ENCODE measurements at places on chromosomes 6 and 20.

DNA sequence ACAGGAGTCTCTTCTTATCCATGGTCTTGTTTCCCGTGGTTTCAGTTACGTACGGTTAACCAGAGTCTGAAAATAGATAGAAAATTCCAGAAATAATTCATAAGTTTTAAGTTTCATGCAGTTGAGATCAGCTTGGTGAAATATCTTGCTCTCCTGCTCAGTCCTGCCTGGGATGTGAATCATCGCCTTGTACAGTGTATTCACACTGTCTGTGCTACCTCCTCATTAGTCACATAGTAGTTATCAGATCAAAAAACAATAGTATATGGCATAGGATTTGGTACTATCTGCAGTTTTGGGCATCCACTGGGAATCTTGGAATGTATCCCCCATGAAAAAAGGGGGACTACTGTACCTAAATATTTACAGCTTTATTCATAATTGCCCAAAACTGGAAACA, 22.7 kb upstream of the MOCS1 start:
- no peak for DNase-seq

DNA sequence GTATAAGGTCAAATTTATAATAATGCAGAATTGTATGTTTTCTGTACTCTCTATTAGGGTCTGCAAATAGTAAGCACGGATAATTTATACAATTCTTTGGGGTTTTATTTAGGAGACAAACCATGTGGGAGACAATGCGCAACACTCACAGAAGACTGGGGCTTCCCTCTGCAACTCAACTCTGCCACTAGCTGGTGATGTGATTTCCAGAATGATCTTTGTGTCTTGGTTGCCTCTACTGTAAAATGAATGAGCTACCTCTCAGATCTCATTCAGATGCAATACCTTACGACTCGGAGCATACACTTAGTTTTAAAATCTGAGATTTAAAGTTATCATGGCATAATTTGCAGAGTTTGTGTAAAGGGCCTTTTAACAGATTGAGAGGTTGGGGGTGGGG, 6.4 kb downstream of the MAN1A1 start:
- DNase-seq = no peak

DNA sequence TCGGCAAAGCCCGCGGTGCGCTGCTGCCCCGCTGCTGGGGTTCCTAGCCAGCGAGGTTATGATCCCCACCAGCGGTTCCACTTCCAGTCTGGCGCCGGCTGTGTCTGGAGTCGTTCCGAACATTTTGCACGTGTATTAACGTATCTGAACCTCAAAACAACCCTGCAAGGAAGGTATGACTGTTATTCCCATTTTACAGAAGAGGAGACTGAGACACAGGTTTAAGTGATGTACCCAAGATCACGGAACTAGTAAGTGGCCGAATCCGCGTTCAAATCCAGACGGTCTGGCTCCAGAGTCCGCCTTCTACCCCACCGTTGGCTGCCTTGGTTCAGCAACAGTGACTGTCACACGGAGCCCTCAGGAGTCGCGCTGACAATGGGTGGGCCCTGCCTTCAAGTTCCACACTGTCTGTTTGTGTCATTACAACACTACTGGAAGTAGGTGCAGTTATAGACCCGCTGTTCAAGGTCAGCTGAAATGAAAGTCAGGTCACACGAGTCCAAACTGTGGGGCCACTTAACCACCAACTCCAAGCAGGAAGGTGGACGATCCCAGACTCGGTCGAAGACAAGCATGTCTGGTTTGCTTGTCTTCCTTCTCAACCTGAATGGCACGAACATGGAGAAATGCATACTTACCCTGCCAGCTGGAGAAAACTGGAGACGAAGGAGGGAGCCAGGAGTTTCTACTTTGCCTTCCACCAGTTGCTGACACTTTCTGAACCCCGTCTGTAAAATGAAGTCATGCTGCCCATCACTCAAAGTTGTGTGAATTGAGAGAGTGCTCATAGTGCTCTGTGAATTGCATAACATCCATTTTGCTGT, 803 bp upstream of the SRXN1 start:
- DNase-seq = no peak

DNA sequence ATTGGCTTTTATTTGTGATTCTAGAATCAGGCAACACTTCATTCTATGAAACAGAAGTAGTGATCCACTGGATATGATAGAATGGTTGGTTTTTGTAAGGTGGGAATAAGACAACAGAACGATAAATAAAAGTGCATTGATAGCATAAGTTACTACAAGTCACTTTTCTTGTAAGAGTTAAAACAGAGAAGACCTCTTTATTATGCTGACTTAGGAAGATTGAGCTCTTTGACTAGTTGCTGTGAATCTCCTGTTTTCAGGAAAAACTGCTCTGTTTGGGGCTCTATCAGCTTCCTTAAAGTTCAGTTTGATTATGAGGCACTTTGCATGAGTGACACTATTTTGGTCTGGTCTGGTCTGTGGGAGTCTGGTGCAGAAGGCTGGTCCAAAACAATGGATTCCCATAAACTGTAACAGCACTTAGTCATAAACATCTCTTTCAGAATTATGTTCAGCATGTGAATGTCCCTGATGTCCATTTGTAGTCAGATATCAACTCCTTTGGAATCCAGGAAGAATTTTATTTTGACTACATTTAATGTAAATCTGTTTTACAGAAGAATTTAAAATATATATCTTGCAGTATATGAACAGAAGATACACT, 35.0 kb upstream of the DSE start:
- no peak for DNase-seq

DNA sequence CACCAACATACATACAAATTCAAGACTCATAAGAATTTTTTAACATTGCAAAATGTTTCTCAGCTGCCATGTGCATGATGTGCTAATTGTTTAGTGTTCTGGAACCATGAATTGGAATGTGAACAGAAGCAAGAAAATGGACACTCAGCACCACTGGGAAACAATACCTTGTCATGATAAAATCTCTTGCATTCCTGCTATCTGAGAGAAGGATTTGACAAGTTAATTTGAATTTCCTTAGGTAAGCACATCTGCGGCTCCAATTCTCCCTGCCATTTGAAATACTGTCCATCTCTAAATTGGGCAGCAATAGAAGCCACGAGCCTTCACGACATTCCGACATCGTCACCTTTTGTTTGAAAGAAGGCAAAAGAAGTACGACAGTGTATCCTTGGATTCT, 1104.6 kb upstream of the MAP3K7 start:
- DNase-seq = no peak

- DNase-seq = no peak
Observed at GRCh38 chr6:163984124-163984936, 569.8 kb downstream of the QKI start.

DNA sequence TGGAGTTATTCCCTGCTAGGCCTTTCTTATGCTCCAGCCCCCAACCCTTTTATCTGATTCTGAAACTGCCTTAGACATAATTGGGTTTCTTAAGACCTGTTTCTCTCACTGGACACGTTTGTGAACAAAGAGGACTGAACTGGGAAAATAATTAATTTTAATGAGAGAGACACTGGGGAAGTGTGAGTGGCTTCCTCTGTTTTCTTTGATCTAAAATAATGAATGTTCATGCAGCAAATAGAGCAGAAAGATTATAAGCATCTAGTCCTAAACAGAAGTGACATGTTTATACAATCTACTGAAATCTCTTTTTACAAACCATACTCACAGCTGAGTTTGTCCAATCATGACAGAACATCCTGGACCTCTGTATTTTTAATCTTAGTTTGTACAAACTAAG, 157.6 kb downstream of the SH3BGRL2 start:
- no peak for DNase-seq

DNA sequence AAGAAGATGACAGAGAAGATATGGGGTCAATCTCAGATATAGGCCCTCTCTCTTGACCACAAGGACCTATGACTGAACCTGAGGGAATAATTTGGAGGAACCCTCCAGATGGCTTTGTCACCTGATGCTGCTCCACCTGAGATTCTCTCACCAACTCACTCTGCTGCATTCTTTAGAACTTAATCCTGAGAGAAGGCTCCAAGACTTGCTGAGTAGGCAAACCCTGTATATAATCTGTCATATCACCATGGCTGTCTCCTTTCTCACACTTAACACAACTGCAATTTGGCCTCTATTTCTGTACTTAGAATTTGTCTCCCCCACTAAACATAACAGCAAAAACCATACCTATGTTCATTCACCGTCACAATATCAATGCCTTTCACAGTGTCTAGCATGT, 172.3 kb downstream of the PKHD1 start:
- DNase-seq = no peak

- no peak for DNase-seq
Observed at GRCh38 chr20:2603816-2604505, 48.5 kb upstream of the NOP56 start.

DNA sequence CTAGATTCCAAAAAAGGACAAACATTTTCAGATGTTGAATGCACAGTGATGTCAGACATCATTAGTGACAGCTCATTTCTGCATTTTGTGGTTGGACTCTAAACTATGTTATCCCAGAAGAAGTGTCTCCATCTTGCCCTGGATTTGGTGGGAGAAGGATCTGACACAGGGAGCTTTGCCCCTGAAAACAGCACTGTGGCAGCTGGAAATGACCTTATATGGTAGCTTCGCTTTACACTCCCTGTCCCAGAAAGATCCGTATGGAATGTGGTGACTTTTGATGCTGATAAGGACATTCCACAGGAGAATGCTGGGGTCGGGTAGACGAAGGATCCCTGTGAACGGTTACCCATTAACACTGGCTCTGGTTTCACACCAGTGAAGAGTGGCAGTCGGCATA, 87.2 kb upstream of the EDN1 start:
- no peak for DNase-seq

DNA sequence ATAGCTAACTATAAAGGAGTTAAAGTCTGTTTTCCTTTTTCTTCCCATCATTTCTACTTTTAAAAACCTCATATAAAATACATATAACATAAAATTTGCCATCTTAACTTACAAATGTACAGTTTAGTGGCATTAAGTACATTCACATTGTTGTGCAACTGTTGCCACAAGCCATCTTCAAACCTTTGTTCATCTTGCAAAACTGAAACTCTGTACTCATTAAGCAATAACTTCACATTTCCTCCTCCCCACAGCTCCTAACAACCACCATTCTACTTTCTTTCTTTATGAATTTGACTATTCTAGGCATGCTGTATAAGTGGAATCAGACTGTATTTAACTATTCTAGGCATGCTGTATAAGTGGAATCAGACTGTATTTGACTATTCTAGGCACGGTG, 4.5 kb downstream of the CCDC170 start:
- no peak for DNase-seq

DNA sequence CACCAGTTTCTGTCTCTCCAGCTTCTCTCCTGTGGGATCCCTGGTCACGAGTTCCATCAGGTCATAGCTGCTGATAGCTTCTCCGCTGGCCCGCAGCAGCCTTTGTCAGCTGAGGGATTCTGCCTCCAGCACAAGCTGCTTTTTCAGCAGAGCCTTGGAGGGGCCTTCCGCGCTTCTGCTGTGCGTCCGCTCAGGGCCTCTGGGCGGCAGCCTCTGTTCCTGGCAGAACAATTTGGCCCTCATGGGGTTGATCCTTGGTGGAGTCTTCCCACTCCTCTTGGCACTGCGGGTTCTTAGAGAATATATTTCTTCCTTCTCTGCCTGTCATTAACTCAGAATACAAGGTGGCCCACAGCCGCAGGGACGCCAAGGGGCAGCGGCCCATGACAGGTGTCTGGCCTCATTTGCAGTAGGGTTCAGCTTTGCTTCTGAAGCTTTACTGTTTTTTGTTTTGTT, 158.8 kb downstream of the DTNBP1 start:
- no peak for DNase-seq

- no peak for DNase-seq
Observed at GRCh38 chr6:150296890-150297289, 71.9 kb upstream of the IYD start.

GRCh38 chr6:139747154-139747553, 372.7 kb upstream of the CITED2 start:
- DNase-seq = no peak

DNA sequence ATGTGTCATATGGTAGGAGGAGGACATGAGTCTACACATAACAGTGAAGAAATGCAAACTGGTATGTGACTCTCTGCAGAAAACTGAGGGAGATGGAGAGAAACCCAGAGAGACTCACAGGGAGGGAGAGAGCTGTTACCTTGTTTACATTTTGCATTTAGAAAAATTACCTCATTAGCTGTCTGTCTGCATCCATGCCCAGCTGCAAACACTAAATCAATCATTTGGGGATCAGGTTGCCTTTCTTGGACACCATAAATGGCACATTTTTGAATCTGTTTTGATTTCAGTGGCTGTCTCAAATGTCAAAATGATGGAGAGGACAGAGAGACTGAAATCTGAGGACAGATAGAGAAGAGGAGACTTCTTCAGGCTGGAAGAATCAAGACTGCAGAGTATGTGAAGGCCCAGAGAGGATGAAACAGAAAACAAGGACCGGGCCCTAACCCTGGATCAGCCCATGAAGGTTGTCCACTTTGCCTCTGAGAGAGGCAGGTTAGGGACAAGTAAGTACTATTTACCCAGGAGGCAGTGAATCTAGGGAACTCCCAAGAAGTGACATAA, 92.2 kb downstream of the UNC5CL start:
- DNase-seq = no peak

- DNase-seq = no peak
Observed at GRCh38 chr6:14062345-14063029, 55.1 kb upstream of the CD83 start.

GRCh38 chr6:133899556-133899955, 10.6 kb downstream of the TCF21 start:
- DNase-seq = no peak

DNA sequence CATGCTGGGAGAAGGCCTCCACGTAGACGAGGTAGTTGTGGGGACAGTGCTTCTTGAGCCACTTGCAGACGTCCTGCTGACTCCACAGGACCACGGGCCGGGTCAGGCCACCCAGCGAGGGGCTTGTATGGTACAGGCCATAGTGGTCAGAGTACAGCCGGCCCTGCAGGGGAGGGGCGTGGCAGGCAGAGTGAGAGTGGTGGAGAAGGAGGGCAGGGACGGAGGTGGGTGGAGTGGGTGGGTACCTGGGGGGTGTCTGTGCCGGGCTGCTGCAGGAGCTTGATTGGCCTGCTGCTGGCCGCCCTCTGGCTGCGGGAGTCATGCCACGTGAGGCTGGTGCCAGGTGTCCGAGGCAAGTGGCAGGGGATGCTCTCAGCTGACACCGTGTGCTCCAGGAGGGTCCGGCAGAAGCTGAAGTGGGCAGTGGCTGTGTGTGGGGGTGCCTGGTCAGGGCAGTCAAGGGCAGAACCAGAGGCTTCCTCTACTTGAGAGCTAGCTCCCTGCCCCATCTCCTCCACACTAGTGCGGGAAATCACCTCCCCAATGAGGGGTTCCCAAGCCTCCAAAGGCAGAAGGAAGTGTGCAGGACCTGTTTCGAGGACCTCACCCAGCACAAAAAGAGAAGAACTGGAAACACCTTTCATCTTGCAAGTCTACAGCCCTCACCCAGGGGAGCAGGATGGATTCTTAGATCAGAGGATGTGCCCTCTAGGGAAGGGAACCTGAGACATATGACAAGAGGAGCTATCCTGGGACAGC, 2.3 kb downstream of the SAMD10 start:
- no peak for DNase-seq

GRCh38 chr6:76752841-76753240, 680.4 kb upstream of the IMPG1 start:
- DNase-seq = no peak

- no peak for DNase-seq
Observed at GRCh38 chr6:22362361-22362760, 65.5 kb upstream of the PRL start.

All from T-helper 17 cell (primary cell).